ENCODE measurements at places on chromosomes 2 and 18.

DNA sequence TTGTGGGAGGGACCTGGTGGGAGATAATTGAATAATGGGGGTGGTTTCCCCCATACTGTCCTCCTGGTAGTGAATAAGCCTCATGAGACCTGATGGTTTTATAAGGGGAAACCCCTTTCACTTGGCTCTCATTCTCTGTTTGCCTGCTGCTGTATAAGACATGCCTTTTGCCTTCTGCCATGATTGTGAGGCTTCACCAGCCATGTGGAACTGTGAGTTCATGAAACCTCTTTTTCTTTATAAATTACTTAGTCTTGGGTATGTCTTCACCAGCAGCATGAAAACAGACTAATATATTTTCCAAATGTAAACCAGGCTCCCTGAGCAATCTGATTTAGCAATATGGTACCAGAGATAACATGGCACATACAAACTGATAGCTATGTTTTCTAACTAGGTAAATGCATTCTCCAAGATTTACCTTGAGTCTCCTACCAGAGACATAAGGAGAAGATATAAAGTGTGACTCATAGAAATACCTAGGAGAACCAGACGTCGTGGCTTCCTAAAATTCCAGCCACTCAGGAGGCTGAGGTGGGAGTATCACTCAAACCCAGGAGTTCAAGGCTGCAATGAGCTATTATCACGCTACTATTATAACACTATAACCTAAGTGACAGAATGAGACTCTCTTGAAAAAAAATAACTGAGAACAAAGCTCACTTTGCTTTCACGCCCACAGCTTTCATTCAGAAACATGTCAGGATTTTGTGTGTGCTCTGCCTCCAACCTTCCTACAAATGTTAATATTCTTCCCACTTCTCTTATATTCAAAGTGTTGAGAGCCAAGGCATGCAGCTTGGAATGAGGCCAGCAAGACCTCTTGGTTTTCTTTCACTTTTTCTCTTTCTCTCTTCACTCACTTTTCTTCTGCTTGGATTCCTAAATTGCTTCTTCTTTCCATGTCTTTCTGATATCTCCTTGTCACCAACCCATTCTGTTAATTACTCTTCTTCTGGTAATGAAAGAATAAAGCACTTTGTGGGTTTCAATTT is 263.9 kb upstream of the UBE2E3 start:
- DNase-seq = no peak

DNA sequence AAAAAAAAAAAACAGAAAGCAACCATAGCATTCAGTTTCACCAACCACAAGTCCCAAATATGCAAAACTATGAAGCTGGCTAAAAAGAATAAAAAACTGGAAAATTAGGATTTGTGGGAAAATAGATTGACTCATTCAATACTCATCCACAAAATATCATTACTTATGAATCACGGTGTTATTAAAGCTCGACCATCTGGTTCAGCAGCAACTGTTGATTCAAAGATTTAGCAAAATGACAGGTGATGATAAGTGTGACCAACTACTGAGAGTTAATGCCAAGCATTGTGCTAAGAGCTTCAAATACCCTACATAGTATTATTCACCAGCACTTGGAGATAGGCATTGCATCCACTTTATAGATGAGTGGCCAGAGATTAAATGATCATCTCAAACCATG is 26.2 kb upstream of the XDH start:
- no peak for DNase-seq

DNA sequence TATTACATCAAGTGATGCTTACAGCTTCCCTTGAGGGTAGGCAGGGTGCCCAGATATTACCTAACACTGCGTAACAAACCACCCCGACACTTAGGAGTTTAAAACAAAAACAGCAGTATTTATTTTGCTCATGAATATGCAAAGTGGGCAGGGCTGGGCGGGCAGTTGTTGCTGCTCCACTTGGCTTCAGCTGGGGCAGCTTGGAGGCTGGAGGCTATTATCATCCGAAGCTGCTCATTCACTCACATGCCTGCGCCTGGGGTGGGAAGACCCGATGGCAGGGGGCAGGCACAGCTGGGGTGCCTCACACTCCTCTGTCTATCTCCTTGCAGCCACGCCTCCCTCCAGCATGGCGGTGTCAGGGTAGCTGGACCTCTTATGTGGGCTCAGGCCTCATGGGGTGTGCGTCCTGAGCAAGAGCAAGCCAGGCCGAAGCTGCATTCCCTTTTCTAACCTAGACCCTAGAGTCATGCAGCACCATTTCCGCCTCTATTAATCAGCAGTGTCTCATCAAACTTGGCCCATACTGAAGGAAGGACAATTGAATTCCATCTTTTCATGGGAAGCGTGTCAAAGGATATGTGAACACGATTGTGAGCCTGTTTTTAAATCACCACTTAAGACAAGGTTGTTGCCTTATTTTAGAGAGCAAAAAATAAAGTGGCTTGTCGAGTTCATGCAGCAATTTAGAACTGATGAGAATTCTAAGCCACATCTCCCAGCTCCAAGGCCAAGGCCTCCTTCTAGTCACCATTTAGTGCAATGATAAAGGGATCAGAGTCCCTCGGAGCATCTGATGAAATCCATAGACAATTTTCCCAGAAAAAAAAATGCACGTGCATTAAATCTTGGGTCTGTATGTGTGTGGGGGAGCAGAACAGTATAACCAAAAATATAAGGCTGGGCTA is 54.9 kb downstream of the SDC1 start:
- no peak for DNase-seq

- no peak for DNase-seq
Measured at GRCh38 chr2:47300081-47300480, 102.9 kb upstream of the MSH2 start.

DNA sequence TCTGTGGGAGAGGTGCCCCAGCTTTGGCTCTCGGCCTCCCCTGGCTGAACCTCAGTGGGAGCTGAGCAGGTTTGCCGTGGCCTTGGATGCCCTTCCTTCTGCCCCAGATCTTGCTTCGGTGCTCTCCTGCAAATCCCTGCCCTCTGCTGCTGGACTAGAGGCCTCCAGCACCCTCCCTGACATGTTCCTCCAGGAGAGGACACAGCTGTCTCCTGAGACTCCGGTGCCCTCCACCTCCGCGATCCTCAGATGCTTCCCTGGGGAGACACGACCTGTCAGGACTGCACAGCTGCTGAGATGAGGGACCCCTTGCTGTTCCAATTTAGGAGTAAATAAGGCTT is 7.3 kb upstream of the NT5DC4 start:
- DNase-seq = no peak

DNA sequence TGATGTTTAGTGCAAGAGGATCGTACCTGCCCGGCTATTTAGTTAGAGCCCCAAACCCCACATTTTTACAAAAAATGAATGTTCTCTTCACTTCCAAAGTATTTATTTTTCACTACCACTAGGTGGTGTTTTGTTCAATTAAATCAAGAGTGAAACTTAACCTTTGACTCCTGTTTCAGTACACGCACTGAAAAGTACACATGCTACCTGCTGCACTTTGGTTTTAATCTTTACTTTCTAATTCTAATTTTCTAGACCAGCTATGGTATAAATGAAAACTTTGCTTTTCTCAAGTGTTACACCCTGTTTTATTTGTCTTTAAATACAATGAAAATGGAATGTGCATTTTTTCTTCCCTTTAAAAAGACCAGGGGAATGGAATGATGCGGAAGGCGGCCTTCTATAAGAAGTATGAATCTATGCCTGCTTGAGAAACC is 31.4 kb upstream of the CHN1 start:
- peak; percentile 22 for DNase-seq

GRCh38 chr18:43303376-43303775 is 26.1 kb upstream of the SYT4 start:
- DNase-seq = no peak

DNA sequence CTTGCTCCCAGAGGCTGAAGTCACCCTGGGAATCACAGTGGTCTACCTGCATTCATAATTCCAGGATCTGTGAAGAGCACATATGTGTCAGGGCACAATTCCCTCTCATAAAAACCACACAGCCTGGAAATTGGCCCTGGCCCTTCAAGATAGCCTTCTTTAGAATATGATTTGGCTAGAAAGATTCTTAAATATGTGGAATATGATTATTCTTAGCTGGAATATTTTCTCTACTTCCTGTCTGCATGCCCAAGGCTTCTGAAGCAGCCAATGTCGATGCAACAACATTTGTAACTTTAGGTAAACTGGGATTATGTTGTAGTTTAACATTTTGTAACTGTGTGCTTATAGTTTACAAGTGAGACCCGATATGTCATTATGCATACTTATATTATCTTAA is 24.2 kb downstream of the ICOS start:
- no peak for DNase-seq

- DNase-seq = no peak
Measured at GRCh38 chr18:22018366-22018765, 151.0 kb upstream of the GATA6 start.

DNA sequence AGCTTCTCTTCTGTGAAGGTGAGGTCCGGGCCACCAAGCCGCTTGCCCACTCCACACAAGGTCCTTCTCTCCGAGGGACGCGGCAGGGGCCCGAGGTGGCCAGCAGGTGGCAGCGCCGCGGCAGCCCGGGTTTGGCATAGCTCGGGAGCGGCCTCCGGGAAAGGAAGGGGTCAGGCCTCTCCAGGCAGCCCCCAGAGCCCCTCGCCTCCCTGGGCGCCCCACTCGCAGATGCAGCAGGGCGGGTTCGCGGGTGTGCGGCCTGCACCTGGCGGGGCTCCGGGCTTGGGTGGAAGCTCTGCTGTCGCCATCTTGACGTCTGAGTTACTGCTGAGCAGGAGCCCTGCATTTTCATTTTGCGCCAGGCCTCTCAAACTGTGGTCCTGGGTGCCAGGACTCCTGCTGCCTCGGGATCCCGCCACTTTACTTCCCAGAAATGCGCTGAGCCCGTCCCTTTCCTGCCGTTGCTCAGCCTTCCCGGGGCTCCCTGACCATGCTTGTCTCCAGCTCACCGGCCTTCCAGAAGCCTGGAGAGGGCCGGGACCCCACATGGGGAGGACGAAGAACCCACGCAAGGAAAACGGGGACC is 18.6 kb upstream of the NCL start:
- DNase-seq = no peak

Measured in NCI-H1105 treated with DMSO at 0.1 percent for 48 hours (cell line).